ENCODE measurements at places on chromosomes 4 and X.

DNA sequence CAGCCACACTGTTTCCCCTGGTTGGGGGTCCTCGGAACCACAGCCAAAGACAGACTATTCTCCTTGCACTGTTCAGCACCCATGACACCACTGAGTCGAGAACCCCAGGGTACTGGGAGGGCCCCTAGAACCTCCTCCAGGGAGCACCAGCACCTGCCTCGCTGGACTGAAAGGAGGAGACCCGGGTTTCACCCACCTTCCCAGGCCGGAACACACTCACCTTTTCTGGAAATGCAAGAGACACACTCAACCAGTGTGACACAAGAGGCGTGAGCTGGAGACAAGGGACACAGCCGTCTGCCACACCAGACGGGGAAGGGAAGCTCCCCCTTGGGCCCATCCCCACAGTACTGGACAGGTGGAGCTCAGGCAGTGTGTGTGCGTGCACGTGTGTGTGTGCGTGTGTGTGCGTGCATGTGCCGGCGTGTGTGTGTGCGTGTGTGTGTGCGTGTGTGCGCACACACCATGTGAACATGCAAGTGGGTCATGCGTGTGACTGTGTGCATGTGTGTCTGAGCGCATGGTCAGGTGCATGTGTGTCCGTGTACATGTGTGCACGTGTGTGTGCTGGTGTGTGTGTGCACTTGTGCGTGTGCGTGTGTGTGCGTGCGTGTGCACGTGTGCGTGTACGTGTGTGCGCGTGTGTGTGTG, 128.8 kb upstream of the NKX1-1 start:
- DNase-seq = no peak

- DNase-seq = peak; percentile 81
Measured at GRCh38 chr4:152328582-152328981, 207.3 kb downstream of the FBXW7 start.

- DNase-seq = peak; percentile 59
Measured at GRCh38 chr4:83964996-83965541, 429.2 kb downstream of the GPAT3 start.

GRCh38 chrX:42739258-42739657, 38.7 kb downstream of the PPP1R2C start:
- DNase-seq = no peak
